ENCODE measurements at places on chromosomes 6 and 20.

GRCh38 chr20:48164566-48165400, 379.5 kb upstream of the SULF2 start:
- DNase-seq = peak; percentile 69

GRCh38 chr6:1325461-1326309, 13.8 kb downstream of the FOXQ1 start:
- DNase-seq = peak; percentile 66

GRCh38 chr6:28696682-28697081, 171.0 kb downstream of the GPX5 start:
- DNase-seq = no peak

GRCh38 chr6:129507059-129507807, 202.7 kb downstream of the ARHGAP18 start:
- DNase-seq = no peak

DNA sequence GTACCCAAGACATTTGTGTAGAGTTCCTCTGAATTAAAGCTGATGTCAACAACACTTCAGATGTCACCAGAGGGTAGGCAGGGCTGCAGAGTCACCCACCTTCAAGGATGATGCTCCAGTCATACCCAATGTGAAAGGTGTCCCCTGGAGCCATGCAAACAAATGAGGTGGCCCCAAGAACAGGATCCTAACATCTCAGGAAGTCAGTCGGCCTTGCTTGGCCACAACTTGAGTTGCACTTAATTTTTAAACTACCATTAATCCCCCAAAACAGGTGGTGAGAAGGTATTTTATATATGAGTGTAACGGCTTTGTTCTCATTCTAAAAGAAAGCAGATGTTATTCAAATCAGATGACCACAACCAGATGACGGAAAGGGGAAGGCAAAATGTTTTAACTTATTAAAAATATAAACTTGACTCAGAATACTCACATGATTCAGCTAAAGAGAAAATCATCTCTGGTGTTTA, 21.1 kb upstream of the SERPINB1 start:
- DNase-seq = no peak

- DNase-seq = no peak
Measured at GRCh38 chr6:12343122-12343439, 52.9 kb downstream of the EDN1 start.

DNA sequence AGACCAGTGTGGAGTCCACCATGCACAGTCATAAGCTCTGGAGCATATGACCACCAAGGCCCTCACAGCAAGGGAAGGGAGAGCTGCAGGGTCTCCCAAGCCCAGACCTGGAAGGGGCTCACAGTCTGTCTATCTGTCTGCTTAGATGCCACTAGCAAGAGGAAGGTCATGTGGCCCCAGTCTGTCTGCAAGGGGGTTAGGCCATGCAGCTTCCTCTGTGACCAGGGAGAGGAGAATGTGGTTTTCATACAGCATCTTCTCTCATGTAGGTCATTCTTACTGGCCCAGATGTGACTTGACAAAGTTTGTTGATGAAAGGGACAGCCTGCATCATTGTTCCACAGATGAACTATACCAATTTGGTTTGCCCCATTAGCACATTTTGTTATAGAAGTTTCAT, 260.8 kb downstream of the FARS2 start:
- no peak for DNase-seq

DNA sequence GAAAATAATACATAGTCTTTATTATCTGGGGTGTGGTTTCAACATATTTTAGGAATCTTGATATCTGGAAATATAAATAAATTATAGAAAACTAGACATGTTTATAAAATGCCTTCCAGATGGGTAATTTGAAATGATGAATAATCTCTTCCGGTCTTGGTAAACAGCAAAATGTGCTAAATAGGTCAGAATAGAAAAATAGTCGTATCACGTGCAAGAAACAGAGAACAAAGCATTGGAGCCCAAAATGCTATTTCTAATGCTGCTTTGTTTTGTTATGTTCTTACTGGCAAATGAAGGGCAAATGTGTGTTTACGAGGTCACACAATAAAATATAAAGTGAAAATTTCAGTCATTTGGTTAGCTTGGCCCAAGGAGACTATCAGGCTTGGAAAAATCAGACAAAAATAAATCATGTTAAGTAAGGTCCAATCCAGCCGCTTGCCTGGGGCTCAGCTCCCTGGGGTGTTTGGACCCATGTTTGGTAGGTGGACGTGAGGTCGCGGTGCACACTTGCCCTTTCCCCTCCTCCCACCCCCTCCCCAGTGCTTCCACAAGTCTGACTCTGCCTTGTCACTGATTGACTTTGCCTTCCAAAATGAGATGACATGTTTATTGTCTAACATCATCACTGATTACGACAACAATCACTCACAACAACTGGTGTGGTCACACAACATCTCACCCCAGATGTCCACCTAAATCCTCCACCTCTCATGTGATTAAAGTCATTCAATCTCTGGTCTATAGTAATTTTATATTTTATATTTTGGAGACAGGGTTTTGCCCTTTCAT, 56.0 kb downstream of the RIN2 start:
- DNase-seq = no peak

DNA sequence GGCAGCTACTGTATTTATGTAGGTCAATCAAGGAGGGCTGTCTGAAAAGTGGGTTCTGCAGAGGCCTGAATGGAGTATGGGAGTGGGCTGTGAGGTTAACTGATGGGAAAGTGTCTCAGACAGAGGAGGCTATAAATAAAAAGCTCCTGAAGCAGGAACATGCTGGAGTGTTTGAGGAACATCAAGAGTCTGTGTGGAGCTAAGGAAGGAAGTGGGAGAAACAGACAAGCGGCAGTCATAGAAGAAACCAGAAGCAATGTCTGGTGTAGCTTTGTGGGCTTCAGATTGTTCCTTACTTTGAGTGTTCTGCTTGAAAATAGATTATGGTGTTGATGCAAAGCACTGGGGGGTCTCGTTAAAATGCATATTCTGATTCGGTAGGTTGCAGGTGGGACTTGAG, 101.5 kb upstream of the OGFRL1 start:
- DNase-seq = no peak

DNA sequence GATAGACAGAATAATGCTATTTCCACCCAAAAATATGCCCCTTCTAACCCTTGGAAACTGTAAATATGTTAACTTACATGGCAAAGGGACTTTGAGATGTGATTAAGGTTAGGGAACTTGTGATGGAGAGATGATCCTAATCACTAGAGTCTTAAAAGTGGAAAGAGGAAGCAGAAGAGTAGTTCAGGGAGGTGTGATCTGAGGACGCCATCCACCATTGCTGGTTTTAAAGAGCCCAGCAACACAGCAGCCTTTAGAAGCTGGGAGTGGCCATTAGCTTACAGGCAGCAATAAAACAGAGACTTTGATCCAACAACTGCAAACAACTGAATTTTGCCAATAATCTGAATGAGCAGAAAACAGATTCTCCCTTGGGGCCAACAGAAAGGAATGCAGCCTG, 30.6 kb downstream of the ZNF311 start:
- DNase-seq = no peak

GRCh38 chr20:51800872-51801121, 1.5 kb downstream of the SALL4 start:
- DNase-seq = peak; percentile 64

Measured in islet precursor cell (in vitro differentiated cells).